ENCODE measurements at places on chromosomes 16 and 17.

DNA sequence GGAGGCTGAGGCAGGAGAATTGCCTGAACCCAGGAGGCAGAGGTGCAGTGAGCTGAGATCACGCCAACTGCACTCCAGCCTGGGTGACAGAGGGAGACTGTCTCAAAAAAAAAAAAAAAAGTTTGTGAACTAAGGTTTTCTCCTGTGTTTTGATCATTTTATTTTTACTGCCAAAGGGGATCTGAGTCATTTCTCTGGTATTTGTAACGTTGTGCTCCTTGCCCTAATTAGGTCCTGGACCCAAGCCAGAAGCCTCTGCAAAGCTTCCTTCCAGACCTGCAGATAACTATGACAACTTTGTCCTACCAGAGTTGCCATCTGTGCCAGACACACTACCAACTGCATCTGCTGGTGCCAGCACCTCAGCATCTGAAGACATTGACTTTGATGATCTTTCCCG is 32.1 kb downstream of the IST1 start:
- no peak for DNase-seq

DNA sequence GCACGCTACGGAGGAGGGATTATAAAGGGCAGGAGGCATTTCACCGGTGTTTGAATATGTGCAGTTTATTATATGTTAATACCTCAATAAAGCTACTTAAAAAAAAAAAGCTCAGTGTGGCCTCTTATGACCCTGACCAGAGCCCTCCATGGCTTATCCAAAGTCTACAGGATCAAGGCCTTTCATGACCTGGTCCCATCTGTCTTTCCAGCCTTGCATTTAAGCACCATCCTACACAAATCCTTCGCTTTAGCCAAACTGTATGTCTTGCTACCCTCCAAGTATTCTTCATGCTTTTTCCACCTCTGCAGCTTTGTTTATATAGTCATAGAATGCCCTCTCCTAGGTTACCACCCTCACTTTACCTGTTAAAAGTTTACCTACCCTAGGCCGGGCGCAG is 6.5 kb downstream of the MFSD6L start:
- DNase-seq, result no peak

DNA sequence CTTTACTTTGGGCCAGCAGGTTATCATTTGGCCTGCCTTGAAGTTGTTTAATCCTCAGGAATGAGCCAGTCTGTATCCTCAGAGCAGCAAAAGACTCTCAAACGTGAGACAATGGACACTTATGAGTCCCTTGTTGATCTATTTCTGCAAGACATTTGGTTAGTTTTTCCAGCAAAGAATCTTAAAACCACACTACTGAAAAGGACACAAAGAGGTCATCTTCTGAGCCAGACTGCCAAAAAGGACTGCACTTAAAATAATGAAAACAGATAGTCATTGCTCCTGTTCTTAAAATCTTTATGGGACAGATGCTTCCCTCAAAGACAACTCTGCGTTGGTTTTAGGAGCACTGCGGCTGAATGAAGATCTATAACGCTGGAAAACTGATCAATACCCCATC is 205.7 kb upstream of the PSMD7 start:
- no peak for DNase-seq

- DNase-seq, result no peak
Observed at GRCh38 chr17:1972487-1973160, 52.5 kb downstream of the RTN4RL1 start.

All from T1000 (cell line).